ENCODE measurements at places on chromosomes 3 and 15.

DNA sequence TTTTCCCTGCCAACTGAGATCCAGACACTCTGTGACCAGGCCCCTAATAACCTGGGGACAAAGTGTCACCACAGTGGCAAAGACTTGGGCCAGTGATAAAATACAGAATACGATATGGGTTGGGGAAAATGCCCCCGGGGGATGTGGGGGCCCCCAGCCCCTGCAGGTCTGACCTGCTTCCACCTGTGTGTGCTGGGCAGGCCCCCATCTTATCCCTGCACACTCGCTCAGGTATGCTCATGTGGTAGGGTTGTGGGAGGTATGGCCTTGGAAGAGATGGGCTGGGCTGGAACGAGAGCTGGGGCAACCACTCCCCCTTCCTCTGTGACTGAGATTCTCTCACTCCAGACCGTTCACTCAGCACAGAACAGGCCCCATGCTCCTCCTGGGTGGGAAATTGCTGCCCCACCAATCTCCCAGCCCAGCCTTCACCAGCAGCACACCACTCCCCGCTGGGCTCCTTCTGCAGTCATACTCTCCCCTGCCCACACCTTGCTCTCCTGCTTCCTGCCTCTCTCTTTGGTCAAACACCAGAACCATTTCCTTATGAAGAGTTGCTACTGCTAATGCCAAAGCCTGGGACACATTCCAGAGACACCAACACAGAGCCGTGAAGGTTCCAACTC, 9.6 kb upstream of the CPEB1 start:
- no peak for DNase-seq

DNA sequence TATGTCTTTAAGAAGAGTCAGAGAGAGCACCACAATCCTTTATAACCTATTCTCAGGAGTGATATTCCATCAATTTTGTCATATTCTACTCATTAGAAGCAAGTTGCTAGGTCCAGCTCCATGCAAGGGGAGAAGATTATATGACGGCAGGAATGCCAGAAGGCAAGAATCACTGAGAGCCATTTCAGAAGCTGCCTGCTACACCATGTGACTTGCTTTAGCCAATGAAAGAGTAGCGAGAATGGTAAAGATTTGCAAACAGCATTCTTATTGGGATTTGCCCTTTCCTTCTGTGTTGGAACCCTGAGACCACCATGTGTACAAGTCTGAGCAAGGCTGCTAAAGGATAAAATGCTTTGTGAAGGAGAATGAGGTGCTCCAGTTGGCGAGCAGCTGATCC, 4.5 kb upstream of the C3orf70 start:
- no peak for DNase-seq

DNA sequence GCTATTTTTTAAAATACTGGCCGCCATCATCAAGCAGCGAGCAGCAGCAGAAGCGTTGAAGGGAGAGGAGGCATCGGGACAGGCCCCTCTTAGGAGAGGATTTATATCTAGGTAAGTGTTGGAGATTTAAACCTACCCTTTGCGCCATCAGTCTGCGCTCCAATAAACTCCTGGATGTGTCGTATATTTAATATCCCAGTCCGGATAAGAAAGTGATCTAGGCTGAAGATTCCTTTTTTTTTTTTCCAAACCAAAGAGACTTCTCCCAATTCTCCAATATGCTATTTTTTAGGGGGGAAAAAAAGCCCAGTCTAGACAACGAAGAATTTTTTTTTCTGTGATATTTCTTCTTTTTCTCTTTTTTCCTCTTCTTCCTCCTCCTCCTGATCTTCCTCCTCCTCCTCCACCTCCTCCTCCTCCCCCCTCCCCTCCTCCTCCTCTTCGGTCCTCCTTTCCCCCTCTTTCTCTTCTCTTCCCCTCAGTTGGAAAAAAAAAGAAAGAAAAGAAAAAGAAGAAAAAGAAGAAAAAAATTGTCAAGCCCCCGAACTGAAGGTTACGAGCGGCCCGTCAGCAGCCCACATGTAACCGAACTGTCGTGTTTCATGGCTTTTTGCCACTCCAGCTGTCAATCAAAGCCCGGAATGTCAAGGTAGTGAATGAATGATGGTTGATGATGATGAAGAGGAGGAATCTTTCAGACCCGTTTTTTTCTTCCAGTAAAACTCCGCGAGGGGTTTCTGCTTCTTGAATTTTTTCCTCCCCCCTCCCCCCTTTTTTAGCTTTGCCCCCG, 835 bp downstream of the MEIS2 start:
- DNase-seq, result no peak

- no peak for DNase-seq
These were observed 175.5 kb downstream of the CFAP20DC start for GRCh38 chr3:58874248-58874741.

DNA sequence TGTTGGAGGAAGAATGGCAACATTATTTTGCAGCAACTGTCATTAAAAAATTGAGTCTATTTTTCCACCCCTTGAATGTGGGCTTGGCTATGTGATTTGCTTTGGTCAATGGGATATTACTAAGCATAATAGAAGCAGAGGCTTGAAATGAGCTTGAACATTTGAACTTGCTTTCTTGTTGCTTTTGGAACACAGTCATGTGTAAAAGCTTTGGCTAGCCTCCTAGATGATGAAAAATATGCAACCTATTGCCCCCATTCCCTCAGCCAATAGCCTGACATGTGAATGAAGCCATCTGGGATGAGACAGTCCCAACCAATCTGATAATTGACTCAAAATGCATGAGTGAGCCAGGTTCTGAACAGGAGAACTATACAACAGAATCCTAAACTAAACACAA, 78.4 kb downstream of the PLSCR2 start:
- DNase-seq, result no peak

- no peak for DNase-seq
These were observed 41.8 kb upstream of the PRSS50 start for GRCh38 chr3:46759239-46760167.

GRCh38 chr15:71820127-71820526, 9.8 kb downstream of the NR2E3 start:
- DNase-seq, result no peak

All from dorsolateral prefrontal cortex (tissue), 122 donors.